Smooth muscle cell of trachea (primary cell): ENCODE measurements at places on chromosomes 4 and X. TPM values are rescaled to one million over a fixed set of nuclear protein-coding genes. Genes with fewer than 3 reads are reported as not detected.

The MSX1 gene
- 14.4 and 17.2 TPM in 2 replicates for total RNA-seq

The P2RY4 gene
- total RNA-seq: 0.44 TPM in 1 of 2 replicates, not detected in the other

The TCEAL7 gene
- total RNA-seq: 43.7 and 66.8 TPM in 2 replicates

The MSANTD1 gene
- 0.44 and 0.83 TPM in 2 replicates for total RNA-seq

The STARD8 gene
- total RNA-seq: 6.3 and 7.3 TPM in 2 replicates

The SERTM2 gene
- total RNA-seq: under 0.01 TPM in 1 of 2 replicates, not detected in the other

The TMEM35A gene
- total RNA-seq: 22.3 and 37.9 TPM in 2 replicates
